T-cell (primary cell): ENCODE measurements at places on chromosomes 7 and 10.

GRCh38 chr7:7639847-7640220, 718 bp upstream of the UMAD1 start:
- peak overlapping the region; percentile 95 for H3K27ac ChIP-seq
- H3K27me3 ChIP-seq = no peaks in the 10 kb centered on the region
- H3K36me3 ChIP-seq = no peaks in the 10 kb centered on the region
- DNase-seq = peak; percentile 31
- H3K4me1 ChIP-seq = peaks cover 14% of the 10 kb centered on the region
- peak overlapping the region; percentile 99 for H3K4me3 ChIP-seq

DNA sequence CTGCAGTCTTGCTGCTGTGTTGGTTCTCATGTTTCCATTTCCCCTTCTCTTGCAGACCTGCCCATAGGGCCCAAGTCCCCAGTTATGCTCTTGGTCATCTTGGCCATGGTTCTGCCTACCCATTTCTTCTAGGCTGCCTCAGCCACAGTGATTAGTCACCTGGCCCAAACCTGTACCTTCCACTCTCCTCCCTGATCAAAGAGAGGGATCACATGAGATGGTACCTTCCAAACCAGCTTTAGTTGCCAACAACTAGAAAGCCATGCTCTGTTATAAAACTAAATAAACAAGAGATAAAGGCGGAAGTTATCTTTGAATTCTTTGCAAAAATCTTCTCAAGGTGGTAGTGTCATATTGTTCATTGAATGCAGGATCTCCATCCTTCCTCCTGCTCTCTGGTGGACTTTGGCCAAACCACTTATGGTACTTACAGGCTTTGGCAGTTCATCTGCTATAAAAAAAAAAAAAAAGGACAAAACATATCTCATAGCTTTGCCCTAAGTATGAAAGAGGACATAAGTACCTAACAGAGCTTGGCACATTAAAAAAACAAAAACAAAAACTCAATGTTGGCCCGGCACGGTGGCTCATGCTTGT, 25.8 kb downstream of the TACC2 start:
- H3K4me1 ChIP-seq = no peaks in the 10 kb centered on the region
- DNase-seq = no peak
- H3K4me3 ChIP-seq = no peak overlapping the region
- no peaks in the 10 kb centered on the region for H3K36me3 ChIP-seq
- H3K27ac ChIP-seq = no peak overlapping the region

DNA sequence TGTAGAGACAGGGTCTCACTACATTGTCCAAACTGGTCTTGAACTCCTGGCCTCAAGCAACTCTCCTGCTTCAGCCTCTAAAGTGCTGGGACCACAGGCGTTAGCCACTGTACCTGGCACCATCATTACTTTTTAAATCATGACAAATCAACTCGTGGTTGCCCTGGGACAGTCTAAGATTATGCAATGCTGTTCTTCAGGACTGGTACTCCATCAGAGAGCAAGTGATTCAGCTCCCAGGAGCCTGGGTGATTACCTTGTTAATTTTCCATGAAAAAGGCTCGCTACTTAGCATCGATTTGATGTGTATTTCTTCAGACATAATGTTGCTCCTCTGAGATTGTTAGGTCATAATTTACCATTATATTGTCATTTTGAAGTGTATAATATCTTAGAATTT, 158.9 kb upstream of the STEAP4 start:
- no peak overlapping the region for H3K4me3 ChIP-seq

- no peak for DNase-seq
- H3K36me3 ChIP-seq = no peaks in the 10 kb centered on the region
These were observed 153.2 kb upstream of the FZD8 start for GRCh38 chr10:35795131-35795824.

DNA sequence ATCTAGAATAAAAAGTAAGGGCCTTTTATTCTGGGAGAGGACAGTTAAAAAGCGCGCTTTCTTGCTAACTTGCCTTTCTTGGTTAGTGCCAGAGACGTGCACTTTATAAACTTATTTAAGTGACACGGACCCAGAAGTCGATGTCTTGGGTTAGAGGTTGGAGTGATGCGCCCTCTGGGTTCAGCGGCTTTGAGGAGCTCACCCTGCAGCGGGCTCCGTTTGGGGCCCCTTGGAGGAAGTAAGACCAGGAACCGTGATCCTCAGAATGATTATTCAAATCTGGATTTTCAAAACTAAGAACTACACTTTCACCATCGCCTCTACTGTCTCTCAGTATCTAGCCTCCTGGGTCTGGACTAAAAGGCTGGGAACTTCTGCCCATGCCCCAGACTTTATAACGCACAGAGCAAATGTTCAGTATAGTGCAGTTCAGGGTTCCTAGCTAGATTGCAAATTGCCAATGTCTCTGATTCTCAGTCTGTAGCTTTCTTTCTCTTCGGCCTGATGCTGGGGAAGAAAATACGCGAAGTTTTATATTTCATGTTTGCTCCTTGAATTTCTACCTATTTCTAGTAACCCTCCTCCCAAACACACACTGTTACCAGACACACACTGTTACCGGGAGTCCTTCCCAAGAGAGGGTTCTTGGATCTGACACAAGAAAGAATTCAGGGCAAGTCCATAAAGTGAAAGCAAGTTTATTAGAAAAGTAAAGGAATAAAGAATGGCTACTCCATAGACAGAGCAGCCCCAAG, 18.6 kb upstream of the SMO start:
- no peaks in the 10 kb centered on the region for H3K27me3 ChIP-seq
- peaks cover 14% of the 10 kb centered on the region for H3K4me1 ChIP-seq
- H3K36me3 ChIP-seq = no peaks in the 10 kb centered on the region
- DNase-seq = no peak

DNA sequence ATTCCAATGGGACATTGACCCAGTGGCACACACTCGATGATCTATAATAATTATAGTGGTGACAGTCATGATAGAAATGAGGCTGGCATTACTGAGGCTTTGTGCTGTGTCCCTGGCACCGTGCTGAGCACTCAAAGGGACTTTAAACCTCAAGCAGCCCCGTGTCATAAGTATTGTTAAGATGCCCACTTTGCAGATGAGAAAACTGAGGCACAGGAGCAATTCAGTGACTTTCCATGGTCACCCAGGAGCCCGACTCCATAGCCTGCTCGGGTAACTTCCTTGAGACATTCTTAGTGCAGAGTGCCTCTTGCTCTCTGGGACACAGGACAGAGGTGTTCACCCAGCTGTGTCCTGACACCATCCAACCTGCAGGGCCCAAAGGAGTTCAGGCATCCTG, 152.6 kb downstream of the C10orf105 start:
- H3K4me1 ChIP-seq = no peaks in the 10 kb centered on the region
- no peak overlapping the region for H3K4me3 ChIP-seq
- DNase-seq = no peak
- no peaks in the 10 kb centered on the region for H3K27me3 ChIP-seq
- H3K27ac ChIP-seq = no peak overlapping the region

DNA sequence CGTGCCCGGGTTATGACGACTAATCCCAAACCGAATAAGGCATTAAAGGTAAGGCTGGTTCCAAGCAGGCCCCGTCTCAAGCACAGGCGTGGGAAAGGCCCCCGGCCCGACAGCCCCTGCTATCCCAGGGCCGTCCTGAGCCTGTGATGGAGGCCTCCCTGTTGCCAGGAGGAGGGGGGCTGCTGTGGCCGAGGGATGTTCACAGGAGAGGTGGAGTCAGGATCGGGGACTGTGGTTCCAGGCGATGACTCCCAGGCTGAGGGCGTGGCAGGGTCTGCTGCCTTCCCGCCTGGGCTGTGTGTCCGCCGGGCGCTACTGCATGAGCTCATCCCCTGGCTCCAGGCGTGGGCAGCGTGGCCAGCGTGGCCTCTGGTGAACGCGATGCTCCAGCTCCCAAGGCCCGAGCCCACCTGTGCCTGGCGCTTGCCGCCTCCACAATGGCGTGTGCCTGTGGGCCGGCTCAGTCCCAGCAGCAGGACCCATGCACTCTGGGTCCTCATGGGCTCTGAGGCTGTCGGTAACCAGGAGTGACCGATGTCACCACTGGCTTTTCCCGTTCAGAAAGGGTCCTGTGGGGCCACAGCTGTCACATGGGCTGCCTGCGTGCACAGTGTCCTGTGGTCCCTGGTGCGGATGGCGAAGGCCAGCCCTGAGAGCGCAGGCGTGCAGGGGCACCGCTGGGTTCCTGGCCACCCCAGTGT, 8.8 kb downstream of the MAFK start:
- no peaks in the 10 kb centered on the region for H3K4me1 ChIP-seq
- no peak overlapping the region for H3K4me3 ChIP-seq
- H3K27me3 ChIP-seq = no peaks in the 10 kb centered on the region
- no peak for DNase-seq

DNA sequence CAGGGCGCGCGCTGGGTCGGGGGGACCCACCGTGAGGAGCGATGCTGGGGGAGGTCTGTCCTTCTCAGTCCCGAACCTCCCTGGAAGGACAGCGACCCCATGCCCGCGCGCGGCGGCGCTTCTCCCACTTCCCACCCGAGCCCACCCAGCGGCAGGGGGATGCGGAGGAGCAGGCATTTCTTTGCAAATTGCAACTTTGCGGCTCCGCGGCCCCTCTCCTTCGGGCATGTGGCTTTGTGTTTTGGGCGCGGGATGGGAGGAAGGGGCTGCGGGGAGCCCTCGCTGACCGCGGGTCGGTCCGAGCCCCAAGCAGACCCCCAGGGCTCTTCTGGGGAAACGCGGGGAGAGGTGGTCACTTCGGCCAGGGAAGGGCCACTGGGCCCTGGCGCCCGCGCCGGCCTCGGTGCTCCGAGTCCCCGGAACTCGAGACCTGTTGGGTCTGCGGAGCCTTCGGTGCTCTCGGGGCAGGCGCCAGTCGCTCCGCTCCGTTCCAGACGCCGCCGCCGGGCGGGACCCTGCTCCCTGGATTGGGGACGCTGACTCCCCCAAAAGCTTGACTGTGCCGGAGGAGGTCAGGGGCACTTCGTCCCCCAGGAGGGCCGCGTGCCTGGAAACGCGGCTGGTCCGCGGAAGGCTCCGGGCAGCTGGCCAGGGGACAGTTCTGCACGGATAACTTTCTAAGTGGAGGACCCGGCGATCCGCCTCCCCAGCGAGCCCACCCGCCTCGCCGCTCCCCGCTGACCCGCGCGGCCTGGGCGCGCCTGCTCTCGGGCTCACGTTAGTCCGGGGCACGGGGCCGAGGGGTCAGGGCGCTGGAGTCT, 164.2 kb upstream of the DPP6 start:
- no peak for DNase-seq
- no peak overlapping the region for H3K4me3 ChIP-seq
- H3K27ac ChIP-seq = no peak overlapping the region
- H3K27me3 ChIP-seq = peaks cover 28% of the 10 kb centered on the region

DNA sequence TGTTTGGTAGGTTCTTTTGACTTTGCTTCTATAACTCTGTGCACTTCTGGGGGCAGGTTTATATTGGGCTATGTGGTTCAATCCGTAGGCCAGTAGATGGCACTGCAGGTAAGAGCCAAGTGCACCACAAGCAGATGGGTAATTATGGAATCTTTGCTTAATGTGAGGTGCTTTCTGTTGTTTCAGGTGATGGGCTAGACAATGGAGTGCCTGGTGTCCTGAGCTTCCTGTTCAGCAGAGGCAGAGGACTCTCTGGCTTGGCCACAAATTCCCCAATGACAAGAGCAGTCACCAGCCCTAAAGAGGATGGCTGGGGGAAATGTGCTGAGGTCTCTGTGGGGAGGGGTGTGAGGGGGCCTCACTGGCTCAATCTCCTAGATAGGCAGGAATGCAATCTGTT, 455.0 kb downstream of the CCSER2 start:
- DNase-seq = no peak
- H3K27ac ChIP-seq = no peak overlapping the region
- no peaks in the 10 kb centered on the region for H3K4me1 ChIP-seq
- H3K36me3 ChIP-seq = no peaks in the 10 kb centered on the region
- H3K27me3 ChIP-seq = peaks cover 14% of the 10 kb centered on the region

DNA sequence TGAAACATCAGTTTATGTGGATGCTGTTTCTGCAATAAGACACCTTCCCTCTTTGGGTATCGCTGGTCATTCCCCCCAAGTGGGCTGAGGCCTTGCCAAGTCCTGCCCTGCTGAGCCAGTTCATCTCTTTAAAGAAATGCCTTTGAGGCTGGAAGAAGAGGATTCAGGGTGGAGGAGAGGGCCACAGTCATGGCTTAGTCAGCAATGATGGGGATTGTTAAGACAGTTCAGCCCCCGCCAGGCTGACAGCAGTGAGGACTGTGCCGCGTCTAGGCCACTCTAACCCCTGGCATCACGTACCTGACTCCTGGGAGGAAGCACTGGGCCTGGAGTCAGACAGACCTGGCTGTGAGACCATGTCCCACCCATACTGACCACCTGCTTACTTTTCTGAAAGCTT, 48.3 kb downstream of the PNLIPRP2 start:
- no peaks in the 10 kb centered on the region for H3K4me1 ChIP-seq
- H3K27ac ChIP-seq = no peak overlapping the region
- no peaks in the 10 kb centered on the region for H3K36me3 ChIP-seq

GRCh38 chr10:44650691-44651661, 260.2 kb upstream of the TMEM72 start:
- H3K27ac ChIP-seq = no peak overlapping the region
- no peaks in the 10 kb centered on the region for H3K27me3 ChIP-seq
- DNase-seq = no peak
- no peaks in the 10 kb centered on the region for H3K4me1 ChIP-seq
- H3K4me3 ChIP-seq = no peak overlapping the region

- H3K27ac ChIP-seq = no peak overlapping the region
- DNase-seq = no peak
- H3K4me1 ChIP-seq = no peaks in the 10 kb centered on the region
These were observed 124.9 kb downstream of the ANLN start for GRCh38 chr7:36514289-36515243.

GRCh38 chr7:129990403-129991192, 37.8 kb upstream of the UBE2H start:
- no peaks in the 10 kb centered on the region for H3K27me3 ChIP-seq
- no peak overlapping the region for H3K27ac ChIP-seq
- no peaks in the 10 kb centered on the region for H3K4me1 ChIP-seq
- H3K36me3 ChIP-seq = no peaks in the 10 kb centered on the region
- DNase-seq = no peak
